ENCODE measurements at places on chromosomes 16 and 17.

GRCh38 chr17:44848257-44848795 is 643 bp downstream of the HIGD1B start:
- no peak for DNase-seq

DNA sequence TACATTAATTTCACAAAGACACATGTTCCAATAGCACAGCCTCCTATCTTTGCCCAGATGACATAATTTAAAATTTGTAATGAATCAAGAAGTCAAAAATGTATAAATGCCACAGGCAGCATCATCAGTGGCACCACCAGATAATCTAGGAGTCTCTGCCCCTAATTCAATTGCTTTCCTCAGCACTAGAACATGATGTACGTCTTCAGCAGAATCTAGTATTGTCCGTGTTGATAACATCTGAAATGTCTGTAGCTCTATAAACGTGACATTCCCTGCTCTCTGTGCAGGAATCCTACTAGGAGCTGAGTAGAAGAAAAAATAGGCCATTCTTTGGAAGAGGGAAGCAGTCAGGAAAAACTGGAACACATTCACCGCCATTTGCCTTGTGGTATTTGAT is 21.4 kb upstream of the SLC38A8 start:
- DNase-seq = no peak

DNA sequence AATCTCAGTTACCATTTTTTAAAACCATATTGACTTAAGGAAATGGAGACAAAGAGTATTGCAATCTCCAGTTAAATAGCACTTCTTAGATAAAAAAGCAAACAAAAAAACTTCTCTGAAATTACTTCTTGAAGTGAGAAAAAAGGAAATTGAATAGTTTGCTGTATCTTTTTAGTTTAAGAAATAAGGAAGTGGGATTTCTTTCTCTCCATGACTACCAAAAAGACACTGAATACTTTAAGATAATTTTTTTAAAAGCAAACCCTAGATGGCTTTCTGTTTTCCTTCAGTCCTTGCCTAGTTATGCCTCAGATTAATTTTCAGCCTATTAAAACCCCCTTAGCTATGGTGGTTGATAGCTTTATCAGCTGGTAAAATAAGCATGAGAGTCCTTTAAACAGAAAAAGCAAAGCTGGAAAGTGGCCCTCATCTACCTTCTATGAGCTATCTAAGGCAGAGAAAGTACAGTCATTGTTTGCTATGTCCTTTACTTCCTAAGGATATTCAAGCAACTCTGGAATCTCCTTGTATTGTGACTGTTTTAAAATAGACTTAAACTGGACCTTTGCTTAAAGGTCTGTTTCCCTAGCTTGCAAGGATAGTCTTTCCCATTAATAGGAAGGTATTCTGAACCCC is 28.6 kb downstream of the TPPP3 start:
- DNase-seq = no peak

- DNase-seq = no peak
Observed at GRCh38 chr16:12202486-12202885, 226.0 kb downstream of the SNX29 start.

- no peak for DNase-seq
Observed at GRCh38 chr17:8502126-8502525, 66.4 kb downstream of the NDEL1 start.

GRCh38 chr16:4239020-4239419 is 2.9 kb downstream of the SRL start:
- no peak for DNase-seq

DNA sequence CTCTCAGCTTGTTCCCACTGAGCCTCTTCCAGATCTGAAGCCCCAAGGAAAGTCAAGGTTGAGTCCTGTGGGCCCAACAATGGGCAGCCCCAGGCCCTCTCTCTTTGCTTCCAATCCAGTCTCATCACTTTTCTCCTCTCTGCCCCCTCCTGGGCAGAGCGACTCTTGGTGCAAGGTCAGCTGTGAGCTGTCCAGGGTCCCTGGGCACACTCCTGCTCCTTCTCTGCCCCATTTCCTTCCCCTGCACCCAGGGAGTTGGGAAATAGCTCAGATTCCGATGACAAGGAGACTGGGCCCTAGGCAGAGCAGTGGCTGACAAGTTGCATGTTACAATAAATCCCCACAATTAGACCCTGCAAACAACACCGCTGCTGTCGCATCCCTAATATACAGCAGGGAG is 16.1 kb upstream of the CRHR1 start:
- DNase-seq = no peak

DNA sequence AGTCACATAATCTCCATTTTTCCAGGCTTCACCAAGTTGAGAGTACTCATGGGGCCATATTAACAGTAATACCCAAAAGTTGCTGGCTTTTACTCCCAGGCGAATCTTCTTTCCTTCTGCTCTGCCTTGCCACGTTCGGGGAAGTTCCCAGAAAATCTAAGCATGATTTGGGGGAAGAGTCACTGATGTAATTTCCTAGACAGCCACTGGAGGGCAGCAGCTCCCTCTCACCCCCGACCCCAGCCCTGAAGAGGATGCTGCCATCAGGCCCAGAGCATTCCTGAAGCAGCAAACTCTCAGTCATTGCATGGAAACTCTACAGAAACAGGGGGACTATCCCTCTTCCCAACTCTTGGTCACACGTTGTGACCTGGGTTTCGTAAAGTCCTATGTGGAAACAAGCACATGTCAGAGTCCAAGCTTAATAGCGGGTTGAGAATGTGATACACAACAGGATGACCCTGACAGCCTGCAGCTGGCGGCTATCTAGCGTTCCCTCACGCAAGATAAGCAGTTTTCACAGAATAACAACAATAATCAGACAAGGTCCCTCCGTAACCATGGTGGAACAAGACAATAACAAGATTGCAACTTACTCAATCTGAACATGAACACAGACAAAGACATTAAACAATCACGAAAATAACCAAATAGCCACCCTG is 43.8 kb upstream of the DHX40 start:
- peak; percentile 35 for DNase-seq

GRCh38 chr16:57304169-57305061 is 19.9 kb upstream of the PLLP start:
- no peak for DNase-seq

- no peak for DNase-seq
Observed at GRCh38 chr16:78744796-78745107, 645.3 kb downstream of the WWOX start.

GRCh38 chr17:61619953-61620352 is 28.9 kb upstream of the NACA2 start:
- DNase-seq = no peak

DNA sequence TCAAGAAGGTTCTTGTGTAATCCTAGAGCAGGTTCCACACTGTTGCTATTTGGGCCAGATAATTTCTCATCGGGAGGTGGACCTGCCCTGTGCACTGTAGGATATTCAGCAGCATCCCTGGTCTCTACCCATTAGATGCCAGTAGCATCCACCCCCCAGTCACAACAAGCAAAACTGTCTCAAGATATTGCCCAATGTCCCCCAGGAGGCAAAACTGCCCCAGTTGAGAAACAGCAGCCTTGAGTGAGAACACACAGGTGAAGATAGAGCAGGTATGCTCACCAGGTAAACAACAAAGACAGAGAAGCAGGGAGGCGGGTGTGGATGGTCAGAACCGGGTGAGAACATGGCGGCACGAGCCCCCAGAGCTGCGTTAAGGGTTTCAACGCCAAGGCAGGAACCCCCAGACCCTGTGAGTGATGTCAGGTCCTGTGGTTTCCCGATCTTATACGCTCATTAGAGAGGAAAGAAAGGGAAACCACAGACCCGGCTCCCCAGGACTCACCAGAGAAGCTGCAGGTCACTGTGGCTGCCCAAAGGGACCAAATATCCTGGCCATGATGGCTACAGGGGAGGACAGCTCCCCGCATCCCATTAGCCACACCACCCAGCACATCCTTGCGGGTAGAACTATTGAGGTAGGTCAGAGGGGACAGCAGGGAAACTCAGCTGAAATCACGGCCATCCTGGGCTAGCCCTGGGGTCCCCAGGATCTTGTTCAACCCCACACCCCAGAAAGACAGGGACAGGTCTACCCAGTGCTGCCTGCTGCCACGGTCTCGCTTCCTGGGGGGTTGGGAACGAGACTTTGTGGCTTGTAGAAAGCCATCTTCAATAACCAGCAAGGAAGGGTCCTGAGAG is 21.2 kb downstream of the CDC42EP4 start:
- DNase-seq = no peak

- no peak for DNase-seq
Observed at GRCh38 chr16:78405040-78405439, 305.6 kb downstream of the WWOX start.

DNA sequence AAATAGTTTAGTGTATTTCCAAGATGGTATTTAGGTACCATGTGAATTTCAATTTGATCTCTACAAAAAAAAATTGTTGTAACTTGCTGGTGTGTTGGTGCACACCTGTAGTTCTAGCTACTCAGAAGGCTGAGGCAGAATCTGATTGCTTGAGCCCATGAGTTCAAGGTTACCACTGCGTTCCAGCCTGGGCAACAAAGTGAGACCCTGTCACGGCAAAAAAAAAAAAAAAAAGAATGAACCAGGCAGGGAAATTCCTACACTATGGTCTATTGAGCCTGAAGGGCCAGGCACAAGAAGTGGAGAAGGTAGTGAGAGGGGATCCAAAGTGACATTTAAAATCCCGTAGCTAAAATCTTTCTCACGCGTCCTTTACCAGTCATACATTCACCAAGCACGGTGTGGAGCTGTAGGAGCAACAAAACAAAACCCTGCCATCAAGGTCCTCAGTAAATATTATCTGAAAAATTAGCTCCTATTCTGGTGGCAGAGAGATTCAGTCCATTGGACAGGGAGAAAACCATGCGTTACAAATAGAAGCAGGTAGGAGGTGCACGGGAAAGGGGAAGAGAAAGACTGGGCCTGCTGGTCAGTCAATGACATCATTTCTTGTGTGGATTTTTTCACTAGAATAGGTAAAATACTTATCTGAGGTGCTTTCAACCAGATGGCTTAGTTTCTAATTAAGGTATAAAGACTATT is 27.3 kb downstream of the TXNDC11 start:
- DNase-seq = no peak

GRCh38 chr16:19688396-19689024 is 29.5 kb downstream of the KNOP1 start:
- no peak for DNase-seq

DNA sequence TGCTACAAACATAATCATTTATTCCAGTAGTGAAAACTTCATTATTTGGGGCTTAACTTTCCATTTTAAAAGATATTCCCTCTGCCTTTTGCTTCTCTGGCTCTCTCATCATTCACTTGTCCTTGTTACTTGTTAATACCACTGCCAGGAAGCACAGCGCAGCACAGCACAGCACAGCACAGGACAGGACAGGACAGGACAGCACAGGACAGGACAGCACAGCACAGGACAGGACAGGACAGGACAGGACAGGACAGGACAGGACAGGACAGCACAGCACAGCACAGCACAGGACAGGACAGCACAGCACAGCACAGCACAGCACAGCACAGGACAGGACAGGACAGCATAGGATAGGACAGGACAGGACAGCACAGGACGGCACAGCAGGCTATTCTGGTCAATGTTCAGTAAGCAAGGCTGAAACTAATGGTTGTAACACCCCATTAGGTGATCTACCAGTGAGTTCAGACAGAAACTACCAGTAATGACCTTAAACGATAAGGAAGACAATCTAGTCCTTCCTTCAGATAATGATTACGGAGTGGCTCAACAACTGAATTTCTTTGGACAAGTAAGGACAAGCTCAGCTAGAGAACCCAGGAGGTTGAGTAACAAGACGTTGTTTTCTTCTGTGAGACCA is 31.9 kb downstream of the COG1 start:
- no peak for DNase-seq

DNA sequence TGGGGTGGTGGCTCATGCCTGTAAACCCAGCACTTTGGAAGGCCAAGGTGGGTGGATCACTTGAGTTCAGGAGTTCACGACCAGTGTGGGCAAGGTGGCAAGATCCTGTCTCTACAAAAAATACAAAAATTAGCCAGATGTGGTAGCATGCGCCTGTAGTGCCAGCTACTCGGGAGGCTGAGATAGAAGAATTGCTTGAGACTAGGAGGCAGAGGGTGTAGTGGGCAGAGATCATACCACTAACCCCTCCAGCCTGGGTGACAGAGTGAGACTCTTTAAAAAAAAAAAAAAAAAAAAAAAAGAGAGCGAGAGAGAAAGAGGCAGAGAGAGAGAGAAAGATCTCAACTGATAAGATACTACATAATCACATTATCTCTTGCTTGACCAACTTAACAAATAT is 45.9 kb downstream of the KANSL1 start:
- no peak for DNase-seq

- no peak for DNase-seq
Observed at GRCh38 chr17:18144855-18145254, 36.3 kb downstream of the MYO15A start.

GRCh38 chr17:3915995-3916696 is at the start of gene P2RX1:
Gene P2RX1 (minus strand): TSS chr17:3916465. CDS start chr17:3916225, 240 bp downstream.
- no peak for DNase-seq

- no peak for DNase-seq
Observed at GRCh38 chr17:65074778-65075250, 18.3 kb upstream of the GNA13 start.

DNA sequence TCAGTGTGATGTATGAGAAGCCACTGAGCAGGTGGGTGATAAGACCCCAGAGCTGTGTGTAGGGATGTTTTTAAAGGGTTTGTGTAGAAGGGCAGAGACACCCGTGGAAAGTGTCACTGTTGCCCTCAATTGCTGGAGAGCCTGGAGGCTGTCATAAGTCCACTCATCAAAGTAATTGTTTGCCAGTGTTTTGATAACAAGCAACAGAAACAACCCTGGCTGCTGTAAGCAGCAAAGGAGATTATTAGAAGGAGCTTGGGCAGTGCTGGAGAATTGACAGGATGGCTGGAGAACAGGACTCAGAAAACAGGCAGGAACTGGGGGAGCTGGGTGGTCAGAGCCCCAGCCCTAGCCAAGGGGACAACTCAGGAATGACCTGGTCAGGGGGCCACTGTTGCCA is 119.6 kb downstream of the CCDC182 start:
- DNase-seq = no peak

DNA sequence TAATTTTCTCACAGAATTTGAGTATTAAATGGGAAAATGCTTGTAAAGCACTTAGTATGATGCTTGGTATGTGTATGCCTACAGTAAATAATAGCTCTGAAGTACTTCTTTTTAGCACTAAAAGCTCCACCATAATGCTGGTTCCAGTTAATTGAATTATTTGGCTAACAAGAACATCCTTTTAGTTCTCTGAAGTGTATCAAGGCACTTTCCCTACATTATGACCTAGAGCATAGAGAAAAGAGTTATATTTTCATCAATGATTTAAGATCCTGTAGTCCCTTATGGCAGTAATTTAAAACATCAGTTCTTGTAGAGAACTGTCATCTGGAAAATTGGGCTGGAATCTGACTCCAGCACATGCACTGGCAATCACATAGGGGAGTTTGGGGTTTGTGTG is 21.9 kb upstream of the PHAF1 start:
- DNase-seq = no peak

- no peak for DNase-seq
Observed at GRCh38 chr17:28154214-28154613, 111.7 kb downstream of the NLK start.

GRCh38 chr16:58128711-58129096 is 477 bp downstream of the CFAP20 start:
- no peak for DNase-seq

GRCh38 chr17:12918142-12918541 is 99.7 kb downstream of the ELAC2 start:
- DNase-seq = no peak
